ENCODE measurements at places on chromosomes 13 and 19.

GRCh38 chr13:90968166-90968904 lies 379.2 kb upstream of the MIR17HG start:
- peak; percentile 22 for DNase-seq

DNA sequence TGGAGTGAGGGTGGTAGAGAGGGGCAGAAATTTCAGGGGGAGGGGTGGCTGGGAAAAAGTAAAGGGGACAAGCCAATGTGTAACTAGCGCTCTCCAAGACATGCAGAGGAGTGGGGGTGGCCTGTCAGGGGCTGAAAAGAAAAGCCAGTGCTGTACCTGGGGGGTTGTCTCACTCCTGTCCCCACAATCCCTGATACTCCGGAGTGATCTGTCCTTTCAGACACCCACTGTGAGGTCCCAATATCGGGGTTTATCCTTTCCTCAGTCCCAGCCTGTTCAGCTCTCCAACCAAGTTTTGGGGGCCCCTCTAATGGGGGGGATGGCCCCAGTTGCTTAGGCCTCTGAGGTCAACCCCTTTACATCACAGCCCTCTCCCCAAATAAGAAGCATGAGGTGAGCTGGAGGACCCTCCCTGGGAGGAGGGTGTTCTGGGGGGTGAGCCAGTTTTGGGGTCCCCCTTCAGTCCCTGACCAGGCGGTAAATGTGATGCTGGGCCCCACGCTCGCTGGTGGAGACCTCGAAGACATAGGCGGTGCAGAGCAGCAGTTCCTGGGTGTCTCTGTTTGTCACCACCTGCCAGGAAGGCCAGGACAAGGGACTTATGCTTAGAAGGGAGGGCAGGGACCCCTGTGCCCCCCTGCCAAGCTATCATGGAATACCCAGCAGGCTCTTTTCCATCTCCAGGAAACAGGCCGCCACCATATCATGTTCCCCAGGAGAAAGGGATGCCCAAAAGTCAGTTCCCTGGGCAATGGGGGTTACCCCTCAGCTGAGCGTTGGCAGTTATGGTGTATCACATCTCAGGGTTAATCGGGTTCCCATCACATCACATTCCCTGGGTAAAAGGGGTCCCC lies 5.9 kb downstream of the CD37 start:
- DNase-seq = no peak

DNA sequence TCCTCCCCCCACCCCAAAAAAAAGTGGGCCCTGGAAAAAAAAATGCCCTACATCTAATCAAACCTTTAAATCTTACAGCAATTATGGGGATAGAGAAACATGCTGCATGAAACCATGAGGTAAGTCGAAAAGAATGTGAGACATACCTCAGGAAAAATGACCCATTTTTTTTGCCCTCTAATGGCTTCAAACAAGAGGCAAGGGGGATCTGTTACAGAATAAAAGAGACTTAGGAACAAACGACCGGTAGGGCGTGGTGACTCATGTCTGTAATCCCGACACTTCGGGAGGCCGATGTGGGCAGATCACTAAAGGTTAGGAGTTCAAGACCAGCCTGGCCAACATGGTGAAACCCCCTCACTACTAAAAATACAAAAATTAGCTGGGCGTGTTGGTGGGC lies 8.4 kb downstream of the RGL3 start:
- DNase-seq = no peak

GRCh38 chr19:11338121-11338520 lies 1.3 kb downstream of the RAB3D start:
- DNase-seq = peak; percentile 4

DNA sequence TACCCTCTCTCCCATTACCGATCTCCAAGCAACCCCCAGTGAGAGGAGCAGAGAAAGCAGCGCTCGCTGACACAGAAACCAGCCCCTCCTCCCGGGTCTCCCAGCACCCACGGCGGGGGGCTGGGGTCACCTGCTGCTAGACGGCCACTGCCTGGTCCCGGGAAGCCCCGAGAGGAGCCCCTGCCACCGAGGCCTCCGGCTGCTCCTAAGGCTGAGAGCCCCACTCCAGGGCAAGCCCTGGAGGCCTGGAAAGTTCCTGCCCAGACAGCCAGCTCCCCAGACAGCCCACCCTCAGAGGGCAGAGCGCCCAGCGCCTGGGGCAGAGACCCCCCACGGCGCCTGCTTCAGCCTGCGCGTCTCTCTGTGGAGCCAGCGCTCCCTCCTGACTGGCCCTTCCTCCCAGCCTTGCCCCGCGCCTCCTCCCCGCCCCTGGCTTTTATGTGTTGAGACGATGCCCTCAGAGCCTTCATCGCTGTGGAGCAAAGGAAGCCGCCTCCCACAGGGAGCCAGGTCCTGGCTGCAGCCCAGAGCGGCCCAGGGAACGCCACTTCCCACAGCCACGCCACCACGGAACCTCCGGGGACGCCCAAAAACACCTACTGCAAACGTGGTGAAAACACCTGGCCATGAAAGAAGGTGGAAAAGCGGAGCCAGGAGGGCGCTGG lies 51.1 kb downstream of the MLLT1 start:
- no peak for DNase-seq

DNA sequence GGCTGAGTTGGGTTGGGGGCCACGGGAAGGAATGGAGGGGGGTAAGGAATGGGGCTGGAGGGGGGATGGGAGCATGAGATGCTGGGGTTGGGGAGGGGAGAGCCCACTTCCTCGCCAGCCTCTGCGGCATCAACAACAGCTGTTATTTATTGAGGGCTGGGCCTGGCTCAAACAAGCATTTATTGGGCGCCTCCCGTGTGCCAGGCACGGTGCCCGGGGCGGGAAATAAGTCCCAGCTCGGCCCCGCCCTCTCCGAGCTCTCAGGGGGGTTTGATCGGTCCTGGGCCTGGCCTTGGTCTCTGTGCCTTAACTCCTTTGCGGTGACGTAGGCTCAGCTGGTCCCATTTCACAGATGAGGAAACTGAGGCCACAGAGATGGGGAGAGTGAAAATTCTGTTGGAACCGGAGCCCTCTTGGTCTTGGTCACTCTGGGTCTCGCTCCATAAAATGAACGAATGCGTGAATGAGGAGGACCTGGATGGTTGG lies 919 bp upstream of the ADAMTS10 start:
- DNase-seq = no peak

GRCh38 chr19:14197882-14198281 lies 8.1 kb downstream of the ADGRL1 start:
- no peak for DNase-seq

GRCh38 chr13:97975280-97975847 lies 21.9 kb downstream of the IPO5 start:
- DNase-seq = no peak

DNA sequence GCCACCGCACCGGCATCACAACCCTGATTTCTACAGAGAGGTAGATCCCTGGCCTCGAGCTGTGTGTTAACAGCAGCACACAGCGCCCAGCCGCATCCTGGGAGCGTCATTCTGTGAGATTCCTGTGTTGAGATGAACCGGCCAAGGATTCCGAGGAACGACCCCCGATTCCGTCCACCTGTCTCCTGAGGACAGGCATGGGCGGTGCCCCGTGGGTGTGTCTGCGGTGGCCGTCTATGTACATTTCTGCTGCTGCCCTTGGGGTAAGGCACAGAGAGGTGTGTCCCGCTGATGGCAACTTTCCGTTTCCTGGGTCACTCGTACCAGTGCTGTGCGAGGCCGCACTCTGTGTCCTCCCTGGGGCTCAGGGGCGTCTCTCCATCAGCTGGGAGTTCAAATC lies 16.1 kb upstream of the F2RL3 start:
- DNase-seq = no peak

GRCh38 chr13:82749551-82749950 lies 1132.7 kb downstream of the SLITRK1 start:
- no peak for DNase-seq

DNA sequence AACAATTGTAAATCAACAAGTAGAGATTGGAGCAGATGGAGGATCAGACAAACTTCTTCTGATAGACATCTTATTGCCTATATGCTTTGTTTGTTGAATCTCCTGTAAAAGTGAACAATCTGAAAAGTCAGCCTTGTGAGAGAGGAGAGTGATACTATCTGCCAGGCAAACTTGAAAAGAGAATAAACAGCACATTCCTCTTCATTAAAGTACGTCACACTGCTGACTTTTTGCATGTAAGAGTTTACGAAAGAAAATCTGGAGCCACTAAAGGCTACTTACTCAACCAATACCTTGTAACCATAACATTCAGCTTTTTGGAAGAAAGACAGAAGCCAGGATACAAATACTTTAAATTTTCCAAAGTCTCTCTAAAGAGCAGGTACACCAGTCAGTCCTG lies 42.5 kb downstream of the EDNRB start:
- DNase-seq = no peak

GRCh38 chr13:43544011-43544410 lies 242.8 kb downstream of the ENOX1 start:
- DNase-seq = no peak

- no peak for DNase-seq
Observed at GRCh38 chr13:51959773-51960172, 51.5 kb downstream of the ATP7B start.

Measured in NCI-H2081 (cell line).